ENCODE measurements at places on chromosomes 2 and 18. TPM values are rescaled to one million over a fixed set of nuclear protein-coding genes. Genes with fewer than 3 reads are reported as not detected.

- DNase-seq, result no peak
Measured at GRCh38 chr2:112812318-112813267, 24.0 kb downstream of the IL1B start.

DNA sequence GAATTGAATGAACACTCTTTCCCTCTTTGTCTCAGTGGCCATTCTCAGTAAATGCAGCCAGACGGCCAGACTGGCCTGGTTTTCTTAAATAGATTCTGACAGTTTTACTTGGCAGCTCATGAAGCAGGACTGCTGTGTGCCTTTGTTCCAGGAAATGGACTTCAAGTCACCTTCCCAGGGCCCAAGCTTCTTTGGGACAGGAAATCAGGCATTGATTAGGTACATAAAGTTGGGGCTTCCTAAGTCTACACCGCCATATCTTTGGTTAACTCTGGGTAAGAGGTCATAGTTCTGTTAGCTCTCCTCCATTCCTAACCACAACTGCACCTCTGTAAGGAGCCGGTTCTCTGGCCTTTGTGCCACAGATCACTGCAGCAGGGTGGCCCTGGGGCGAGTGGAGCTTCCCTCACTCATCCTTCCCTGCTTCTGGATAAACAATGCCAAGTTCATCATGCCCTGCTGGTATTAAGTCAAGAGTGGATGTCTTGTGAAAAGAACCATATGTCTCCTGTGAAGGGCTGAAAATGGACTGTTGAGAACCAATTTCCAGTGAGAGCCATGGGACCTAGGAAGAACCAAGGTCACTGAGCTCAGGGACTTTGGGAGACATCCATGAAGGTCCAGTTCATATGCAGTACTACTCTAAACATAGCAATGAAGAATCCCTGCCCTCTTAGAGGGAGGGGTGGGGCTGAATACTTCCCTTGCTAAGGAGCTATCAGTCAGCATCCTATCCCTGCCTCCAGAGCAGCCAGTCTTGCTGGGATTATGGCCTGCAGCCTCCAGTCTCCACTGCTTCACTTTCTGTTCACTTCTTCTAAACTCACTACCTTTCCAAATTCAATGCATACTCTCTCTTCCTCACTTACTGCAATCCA, 122.6 kb upstream of the XPO1 start:
- DNase-seq, result no peak

DNA sequence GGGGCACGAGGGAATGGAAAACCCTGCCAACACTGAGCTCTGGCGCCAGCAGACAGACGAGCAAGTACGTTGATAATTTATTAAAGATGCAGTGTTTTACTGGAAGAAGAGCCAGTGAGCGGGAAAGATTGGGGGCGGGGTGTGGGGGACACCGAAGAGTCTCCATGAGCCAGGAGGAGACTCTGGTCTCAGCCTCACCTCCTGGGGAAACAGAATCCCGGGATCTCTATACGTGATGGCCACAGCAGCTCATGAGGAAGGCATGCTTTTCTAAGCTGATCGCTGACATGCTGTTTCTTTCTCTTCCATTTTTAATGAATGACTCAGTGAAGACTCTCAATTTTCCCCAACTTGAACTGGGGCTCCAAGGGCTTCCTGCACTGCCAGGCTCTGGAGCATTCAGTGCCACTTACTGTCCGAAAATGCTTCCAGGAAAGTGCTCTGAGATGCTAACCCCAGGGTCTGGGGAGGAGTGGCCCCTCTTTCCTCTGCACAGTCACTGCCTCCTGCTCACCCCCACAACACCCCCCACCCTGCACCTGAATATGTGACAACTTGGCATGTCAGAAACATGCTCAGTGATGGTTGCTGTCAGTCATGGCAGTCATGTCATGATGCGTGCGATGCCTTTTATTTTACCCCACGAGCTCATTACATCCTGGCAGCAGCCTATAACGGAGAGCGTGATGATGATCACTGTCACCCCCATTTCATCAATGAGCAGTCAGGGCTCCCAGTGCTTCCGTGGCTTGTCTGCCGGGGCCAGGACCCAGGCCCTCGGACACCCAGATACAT, 164.2 kb upstream of the CAPN13 start:
- DNase-seq, result no peak

DNA sequence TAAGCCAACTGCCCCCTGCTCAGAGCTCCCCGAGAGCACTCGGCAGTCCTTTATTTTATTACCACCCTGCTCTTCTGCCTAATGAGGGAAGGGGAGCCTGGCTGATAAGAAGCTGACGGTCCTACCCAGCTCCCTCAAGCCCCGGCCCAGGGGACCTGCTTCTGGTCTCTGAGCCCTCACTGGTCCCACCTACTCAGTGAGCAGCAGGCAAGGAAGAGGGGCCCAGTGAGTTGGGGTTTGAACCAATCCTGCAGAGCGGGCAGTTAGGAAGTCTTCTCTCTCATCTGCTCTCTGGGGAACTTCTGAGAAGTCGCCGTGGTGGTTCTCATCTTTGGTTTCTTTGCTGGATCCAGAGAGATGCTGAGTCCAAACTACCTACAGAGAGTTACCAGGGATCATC, 218.9 kb downstream of the NDUFA10 start:
- DNase-seq, result no peak

DNA sequence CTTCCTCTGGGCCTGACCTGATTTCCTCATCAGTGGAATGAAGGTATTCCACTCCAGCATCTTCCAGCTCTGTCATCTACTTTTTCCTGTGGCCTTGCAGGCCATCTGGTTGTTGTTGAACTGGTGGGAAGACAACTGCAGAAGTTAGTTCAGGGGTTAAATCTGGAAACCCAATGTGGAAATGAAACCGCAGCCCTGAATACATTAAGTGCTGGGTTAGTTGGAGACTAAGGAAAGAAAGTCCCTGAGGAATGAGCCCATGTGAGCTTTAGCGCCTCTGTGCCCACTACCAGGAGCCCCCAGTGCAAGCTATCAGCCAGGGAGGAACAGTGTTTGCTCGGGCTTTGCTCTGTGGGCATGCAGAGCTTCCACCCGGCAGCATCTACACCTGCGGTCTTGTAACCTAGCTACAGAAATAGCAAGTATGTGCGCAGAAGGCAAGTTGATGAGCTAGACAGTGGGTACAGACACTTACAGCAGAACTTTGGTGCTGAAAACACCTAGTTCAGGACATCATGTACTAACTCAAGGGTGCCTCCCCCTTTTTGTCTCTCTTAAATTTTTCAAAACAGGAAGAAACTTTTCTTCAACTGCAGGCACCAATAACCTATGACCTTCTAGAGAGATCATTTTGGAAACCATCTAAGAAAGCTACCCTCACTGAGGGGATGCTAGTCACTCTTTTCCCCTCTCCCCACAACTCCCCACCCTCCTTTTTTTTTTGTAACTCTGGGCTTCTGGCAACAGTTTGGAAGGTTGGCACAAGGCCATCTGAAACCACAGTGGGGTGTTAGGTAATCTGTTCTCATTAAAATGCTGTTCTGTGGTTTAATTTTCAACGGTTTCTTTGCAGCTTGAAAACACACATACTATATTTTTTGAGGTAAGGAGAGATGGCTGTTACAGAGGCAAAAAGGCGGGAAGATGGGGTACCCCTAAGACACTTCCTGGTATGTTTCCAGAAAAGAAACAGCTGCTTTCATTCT, 18.3 kb upstream of the CXCR4 start:
- no peak for DNase-seq

DNA sequence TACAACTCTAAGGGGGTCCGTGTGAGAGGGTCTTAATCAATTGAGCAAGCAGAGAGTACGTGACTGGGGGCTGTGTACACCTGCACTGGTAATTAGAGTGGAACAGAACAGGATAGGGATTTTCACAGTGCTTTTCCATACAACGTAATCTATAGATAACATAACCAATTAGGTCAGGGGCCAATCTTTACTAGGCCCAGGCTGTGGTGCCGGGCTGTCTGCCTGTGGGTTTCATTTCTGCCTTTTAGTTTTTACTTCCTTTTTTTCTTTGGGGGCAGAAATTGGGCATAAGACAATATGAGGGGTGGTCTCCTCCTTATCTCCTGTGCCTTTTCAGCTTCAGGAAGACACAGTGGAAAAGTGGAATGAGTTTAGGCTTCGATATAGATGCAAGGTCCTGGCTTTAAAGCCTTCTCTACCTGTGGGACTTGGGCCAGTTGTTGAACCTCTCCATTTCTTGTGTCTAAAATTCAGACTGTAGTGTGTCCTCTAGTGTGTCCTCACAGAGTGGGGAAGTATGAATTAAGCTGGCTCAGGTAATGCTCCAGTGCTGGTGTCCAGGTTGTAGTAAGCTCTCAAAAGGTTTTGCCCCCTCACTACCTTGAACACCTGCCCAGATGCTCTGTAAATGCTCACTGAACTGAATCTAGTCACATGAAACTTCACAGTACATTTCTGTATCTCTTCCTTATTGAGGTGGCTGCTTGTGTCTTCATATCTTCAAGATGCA, 422.8 kb downstream of the SETBP1 start:
- DNase-seq, result no peak

GRCh38 chr2:19120941-19121750, 237.3 kb downstream of the OSR1 start:
- DNase-seq, result no peak

DNA sequence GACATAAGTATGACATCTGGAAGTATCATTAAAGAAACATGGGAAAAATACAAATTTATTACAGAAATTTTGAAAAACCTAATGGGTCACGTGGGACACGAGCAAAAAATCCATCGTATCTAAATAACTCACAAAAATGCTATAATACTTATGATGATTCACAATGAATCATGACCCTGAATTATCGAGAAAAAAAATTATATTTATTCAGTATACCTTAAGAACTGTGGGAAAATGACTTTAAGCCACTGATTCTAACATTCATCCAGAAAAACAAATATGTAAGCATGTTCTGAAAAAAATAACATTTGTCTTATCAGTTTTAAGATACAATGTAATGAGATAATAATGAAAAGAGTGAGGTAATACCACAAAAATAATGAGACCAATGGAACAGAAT, 51.8 kb downstream of the ZNF385B start:
- DNase-seq, result no peak

GRCh38 chr18:615092-615521, 18.3 kb downstream of the CLUL1 start:
- DNase-seq, result no peak

GRCh38 chr2:129375632-129376425, 603.6 kb upstream of the RAB6C start:
- DNase-seq, result no peak

DNA sequence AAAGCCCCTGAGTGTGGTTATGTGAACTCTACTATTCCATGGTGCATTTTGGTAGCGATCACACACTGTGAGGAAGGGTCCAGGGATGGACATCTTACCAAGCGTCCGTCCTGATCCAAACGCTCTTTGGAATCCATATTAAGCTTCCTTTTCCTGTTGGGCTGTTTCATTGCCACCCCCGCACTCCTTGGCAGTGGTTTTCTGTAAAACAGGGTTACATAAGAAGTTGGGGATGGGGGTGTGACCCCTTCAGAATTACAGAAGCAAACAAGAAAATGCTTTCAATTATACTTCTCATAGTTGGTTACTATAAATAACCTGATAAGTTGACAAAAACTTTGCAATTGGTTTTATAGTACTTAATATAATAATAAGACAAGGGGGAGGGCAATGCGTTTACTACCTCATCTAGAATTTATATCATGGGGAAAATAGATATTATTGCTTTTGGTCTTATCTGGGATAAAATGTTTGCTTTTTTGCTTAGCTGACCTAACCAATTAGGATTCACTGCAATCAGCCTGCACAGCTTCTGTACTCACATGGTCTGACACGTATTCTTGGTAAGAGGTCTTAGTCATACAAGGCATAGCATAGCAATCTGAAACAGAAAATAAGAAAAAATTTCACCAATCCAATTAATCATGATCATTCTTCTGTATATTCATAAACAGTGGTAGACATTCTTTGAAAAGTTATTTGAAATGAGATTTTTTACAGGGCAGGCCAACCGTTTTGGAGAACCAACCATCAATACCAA, 103.1 kb downstream of the L3MBTL4 start:
- no peak for DNase-seq

Gene SKA1
- 5.3 TPM for total RNA-seq

Gene GBX2
- total RNA-seq, result 4.4 TPM

Gene FBLN7
- total RNA-seq, result 5.3 TPM

Gene ELOA2
- total RNA-seq, result not detected

Gene VIT
- total RNA-seq, result 3.4 TPM

Gene ANKRD30B
- 3.0 TPM for total RNA-seq

Gene KLF7
- 60.2 TPM for total RNA-seq

Gene ADCYAP1
- 23.3 TPM for total RNA-seq

Gene GEN1
- 21.1 TPM for total RNA-seq

Gene HEATR5B
- 71.6 TPM for total RNA-seq

Gene GPR148
- not detected for total RNA-seq

Gene DLGAP1
- total RNA-seq, result 78.1 TPM

Gene MRO
- total RNA-seq, result 1.00 TPM

Gene GYPC
- total RNA-seq, result 12.8 TPM

Measured in cerebellum (tissue), 4 donors.